ENCODE measurements at places on chromosomes 1 and 21.

DNA sequence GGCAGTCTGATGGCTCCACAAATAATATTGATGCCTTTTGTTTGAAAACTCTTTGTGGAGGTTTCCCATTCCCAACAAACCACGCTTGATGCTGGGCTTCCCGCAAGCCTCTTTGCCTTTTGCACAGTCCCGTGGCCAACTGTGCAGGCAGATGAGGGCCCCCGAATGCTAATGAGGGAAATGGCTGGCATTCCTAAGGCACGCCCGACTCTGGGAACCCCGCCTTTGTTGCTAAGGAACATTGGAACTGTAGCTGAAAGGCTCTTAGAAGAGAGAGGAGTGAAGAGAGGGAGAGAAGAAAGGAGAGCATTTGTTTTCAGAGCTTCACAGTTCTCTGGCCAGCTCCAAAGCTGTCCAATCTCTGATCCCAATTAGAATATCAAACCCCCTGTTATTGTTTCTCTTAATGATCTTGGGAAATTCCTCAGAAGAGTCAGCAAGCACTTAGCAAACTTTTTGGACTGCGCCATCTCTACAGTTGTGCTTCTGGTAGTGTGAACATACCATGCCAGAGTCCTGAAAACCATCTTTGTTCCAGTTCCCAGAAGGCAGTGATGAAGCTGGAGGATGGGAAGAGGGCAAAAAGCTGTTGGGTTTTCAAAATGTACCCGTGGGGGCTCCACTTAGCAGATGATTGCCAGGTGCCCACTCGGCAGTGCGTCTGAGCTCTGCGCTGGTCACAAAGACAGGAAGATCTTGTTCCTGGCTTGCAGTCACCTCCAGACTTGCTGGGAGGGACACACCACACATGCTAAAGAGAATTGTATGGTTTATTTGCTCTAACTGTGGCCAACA lies 60.1 kb upstream of the CYP2J2 start:
- no peak for DNase-seq

- DNase-seq, result peak; percentile 43
These were observed 179.4 kb downstream of the HIVEP3 start for GRCh38 chr1:41739061-41739955.

DNA sequence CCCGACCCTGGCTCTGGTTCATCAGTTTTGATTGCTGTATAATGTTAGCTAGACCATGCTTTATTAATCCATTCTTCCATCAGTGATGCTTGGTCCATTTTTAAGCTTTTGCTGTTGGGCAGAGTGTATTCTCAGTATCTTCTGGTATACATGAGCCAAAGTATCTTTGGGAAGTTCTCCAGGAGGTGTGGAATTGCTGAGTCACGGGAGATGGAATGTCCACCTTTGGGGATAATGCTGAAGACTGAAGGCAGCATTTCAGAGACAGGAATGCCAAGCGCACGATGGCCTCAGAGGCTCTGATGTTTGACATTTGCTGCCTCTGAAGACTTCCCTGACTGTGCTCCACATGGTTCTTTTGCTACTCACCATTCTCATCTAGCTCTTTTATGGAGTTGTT lies 266.3 kb upstream of the KAZN start:
- DNase-seq, result no peak

DNA sequence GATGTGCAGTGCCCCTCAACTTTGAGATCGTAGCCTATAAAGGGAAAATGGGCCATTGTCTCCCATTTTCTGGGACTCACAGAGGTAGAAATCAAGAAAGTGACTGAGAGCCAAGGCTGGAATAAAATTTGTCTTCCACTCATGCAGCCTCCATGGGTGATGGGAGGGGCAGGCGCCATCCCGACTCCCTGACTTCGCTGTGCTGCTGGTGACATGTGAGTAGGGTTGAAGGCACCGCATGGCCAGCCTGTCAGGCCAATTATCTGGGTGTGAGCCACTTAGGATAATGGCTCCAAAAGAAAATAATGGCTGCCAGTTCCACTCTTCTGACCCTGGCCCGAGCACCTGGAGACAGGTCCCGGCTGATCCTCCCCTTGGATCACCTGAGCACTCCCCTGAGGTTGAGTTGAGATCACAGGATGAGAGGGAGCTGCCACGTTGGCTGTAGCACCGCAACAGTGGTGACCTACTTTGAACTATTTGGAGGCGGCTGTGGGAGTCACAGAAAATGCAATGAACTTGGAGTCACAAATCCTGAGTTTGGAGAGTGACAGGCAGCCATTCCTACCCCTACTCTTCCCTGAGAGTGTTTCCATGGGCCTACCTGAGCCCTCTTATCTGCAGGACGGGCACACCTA lies 26.3 kb downstream of the CAPN9 start:
- DNase-seq, result no peak

DNA sequence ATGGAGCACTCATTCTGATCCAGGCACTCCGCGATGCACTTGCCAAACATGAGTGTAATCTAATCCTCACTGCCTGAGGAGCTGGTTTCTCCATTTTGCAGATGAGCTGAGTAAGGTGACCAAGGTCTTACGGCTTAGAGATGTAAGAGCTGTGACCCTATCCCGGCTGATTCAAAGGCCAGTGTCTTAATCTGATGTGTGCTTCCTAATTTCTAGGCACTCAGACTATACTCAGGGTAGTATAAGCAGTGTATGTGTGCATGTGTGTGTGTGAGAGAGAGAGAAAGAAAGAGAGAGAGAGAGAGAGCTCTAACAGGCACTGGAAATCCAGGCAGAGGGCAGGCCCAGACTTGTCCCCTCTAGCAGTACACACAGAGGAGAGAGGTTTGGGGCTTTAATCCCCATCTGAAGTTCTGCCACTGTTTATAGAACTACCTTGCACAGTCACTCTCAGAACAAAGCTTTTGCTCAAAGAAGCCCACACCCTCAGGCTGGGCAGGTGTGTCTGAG lies 188.2 kb downstream of the ZBTB18 start:
- DNase-seq, result no peak

DNA sequence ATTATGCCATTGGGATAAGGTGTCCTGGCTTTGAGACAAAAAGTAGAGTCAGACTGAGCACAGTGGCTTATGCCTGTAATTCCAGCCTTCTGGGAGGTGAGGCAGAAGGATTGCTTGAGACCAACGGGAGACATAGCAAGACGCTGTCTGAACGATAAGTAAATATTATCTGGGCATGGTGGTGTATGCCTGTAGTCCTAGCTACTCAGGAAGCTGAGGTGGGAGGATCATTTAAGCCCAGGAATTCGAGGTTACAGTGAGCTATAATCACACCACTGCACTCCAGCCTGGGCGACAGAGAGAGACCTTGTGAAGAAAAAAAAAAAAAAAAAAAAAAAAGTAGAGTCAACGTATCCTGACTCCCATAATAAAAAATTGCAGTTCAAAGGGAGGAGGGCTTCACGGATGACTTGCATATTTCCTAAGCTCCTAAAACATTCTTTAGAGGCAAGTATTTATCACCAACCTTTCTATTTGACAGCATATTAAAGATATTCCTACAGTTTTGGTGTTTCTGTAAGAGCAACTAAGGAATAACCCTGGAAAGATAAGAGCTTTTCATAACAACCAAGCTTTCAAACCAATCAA lies 141.2 kb downstream of the SLC44A5 start:
- DNase-seq, result no peak

- DNase-seq, result no peak
These were observed 791 bp upstream of the PIK3R3 start for GRCh38 chr1:46133181-46133658.

GRCh38 chr1:20593756-20594155 lies 4.9 kb downstream of the CDA start:
- no peak for DNase-seq

- no peak for DNase-seq
These were observed 78.9 kb downstream of the DENND1B start for GRCh38 chr1:197696372-197696771.

DNA sequence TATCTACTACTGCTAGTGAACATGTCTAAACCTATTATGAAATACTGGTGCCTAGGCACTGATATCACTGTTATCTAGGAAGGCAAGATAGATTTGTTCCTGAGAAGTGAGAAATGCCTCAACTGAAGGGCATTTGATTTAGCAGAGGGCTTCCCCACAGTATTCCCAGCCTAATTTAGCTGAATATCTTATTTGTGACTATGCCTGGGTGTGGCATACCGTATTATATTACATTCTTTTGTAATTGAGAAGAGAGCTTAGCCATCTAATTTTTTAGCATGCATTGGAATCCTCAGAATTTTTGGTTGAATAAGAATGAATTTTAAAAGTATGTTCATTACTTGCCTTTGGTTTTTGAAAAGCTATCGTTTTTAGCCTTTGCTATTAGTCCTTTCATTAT lies 99.1 kb downstream of the ZP4 start:
- no peak for DNase-seq

DNA sequence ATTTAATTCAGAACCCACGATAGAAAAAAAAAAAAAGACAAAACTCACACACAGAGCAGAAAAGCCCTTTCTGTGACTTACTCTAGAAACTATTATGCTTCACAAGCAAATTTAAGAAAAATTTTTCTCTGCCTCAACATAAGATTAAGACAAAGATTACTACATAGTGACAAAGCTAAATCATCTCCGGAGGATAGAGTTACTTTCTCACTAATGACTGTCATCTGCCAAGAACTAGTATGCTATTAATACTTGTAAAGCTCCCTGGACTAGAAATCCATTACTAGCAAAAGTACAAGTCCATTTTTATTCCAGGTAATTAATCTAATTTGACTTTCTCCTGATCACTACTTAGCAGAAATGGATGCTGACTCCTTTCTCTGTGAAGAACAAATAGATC lies 25.9 kb downstream of the GREM2 start:
- no peak for DNase-seq

GRCh38 chr1:42424201-42424600 lies 31.6 kb downstream of the ZMYND12 start:
- DNase-seq, result no peak

GRCh38 chr1:27299385-27300271 lies 22.3 kb upstream of the TMEM222 start:
- DNase-seq, result no peak

GRCh38 chr1:185907246-185907645 lies 173.1 kb downstream of the HMCN1 start:
- DNase-seq, result no peak

DNA sequence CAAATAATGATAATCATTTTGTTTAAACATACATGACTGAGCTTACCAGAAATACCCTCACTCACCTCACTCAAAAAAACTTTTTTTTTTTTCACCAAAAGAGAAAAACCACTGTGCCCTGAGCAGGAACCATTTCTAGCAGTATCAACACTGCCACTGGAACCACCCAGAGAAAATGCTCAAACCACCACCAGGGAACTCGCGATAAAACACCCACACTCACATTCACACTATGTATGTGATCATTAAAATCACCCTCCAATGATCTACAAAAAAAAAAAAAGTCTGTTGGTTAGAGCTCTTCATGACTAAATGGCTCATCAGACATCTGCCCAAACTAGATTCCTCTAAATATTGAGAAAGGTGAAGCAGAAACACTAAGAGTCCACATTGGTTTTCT lies 11.5 kb downstream of the TIAM1 start:
- DNase-seq, result no peak

DNA sequence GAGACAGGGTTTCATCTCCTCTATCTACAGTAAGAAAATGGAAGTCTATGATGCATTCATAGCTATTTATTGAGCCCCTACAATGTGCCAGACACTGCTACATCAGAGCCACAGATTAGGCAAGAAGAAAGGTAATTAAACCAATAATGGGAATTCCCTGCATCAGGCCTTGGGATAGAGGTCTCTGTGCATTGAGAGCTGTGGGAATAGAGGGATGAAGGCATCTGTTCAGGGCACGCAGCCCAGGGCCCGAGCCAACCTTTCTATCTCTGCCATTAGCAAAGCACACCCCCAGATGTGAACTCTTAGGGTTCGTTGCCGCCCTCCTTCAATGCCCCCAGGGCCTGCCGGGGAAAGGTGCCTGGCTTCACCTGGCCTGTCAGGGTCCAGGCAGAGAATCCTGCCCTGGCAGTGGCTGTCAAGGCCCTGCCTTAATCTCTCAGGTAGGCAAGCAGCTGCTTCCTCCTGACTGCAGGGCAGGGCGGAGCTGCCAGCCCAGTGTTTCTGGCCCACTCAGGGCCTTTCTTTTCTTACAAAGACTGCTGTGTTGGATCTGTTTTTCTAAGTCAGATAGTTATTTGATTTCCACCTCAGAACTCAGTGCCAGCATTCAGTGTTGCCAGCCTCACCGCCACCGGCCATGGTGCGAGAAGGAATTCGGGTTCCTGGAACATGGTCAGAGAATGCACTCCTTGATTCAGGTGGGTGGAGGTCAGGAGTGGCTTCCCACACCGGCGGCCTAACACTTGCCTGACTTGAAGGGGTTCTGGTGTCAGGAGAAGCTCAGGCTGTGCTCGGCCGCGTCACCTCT lies 76.1 kb downstream of the PGM1 start:
- no peak for DNase-seq

- no peak for DNase-seq
These were observed 52.4 kb downstream of the SLC45A1 start for GRCh38 chr1:8370046-8370881.

DNA sequence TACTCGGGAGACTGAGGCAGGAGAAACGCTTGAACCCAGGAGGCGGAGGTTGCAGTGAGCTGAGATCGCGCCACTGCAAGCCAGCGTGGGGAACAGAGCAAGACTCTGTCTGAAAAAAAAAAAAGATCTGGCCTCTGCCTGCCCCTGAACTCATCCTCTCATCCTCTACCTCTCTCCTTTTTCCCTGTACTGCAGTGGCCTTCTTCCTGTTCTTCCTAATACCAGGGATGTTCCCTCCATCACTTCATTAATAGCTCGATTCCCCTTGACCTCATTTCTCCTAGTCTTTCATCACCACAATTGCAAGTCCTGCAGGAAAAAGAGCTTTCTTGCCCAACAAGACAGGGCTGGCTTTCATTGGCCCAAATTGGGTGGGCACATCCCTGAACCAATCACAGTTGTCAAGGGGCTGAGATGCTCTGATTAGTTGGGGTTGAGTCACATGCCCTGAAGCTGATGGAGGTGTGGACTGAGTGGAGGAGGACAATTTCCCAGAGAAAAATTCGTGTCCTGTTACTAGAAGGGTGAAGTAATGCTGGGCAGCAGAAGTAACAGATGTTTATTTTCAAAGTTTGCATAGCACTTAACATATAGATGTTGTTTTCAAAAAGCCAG lies 86.8 kb upstream of the PUM1 start:
- no peak for DNase-seq

- no peak for DNase-seq
These were observed 405.7 kb upstream of the NCAM2 start for GRCh38 chr21:20592463-20592862.

DNA sequence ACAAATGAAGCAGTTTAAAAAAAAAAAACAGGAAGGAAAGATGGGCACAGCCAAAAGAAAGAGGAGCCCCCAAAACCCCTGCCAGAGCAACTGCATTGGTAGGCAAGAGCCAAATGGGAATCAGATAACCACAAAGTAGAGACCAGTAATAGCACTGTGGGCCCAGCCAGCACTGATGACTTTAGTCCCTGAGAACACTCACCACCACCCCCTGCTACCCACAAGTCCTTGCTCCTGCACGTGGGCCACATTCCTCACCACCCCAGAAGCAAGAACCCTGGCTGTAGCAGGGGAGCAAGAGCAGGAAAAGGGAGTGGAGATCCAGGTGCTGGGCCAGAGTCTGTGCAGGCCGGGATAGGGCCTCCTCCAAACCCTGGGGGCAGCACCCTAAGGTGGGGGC lies 86.1 kb downstream of the RRAGC start:
- DNase-seq, result no peak

GRCh38 chr1:203453616-203454015 lies 22.0 kb upstream of the PRELP start:
- no peak for DNase-seq

All from stimulated activated CD8-positive, alpha-beta memory T cell treated with anti-CD3 and anti-CD28 coated beads, Interleukin-15, amount 100 ng/mL, for 1 hour (primary cell).